ENCODE measurements at places on chromosomes 2 and 18. TPM values are rescaled to one million over a fixed set of nuclear protein-coding genes. Genes with fewer than 3 reads are reported as not detected.

Gene TLX2
- polyA plus RNA-seq: not detected

Gene MLPH
- 16.1 TPM for polyA plus RNA-seq

Gene IL1R1
- polyA plus RNA-seq: 37.3 TPM

Gene FSIP2
- 0.17 TPM for polyA plus RNA-seq

Gene EN1
- polyA plus RNA-seq: not detected

Gene LYG2
- not detected for polyA plus RNA-seq

Gene ALPG
- polyA plus RNA-seq: not detected

Gene CIB4
- not detected for polyA plus RNA-seq

Gene C2orf78
- polyA plus RNA-seq: not detected

Gene MREG
- 1.7 TPM for polyA plus RNA-seq

Gene SGPP2
- not detected for polyA plus RNA-seq

Gene TRIB2
- 11.0 TPM for polyA plus RNA-seq

Gene FABP1
- not detected for polyA plus RNA-seq

Gene GAL3ST2
- not detected for polyA plus RNA-seq

Gene ACVR1
- polyA plus RNA-seq: 28.5 TPM

Gene SDC1
- polyA plus RNA-seq: 32.0 TPM

Gene ITGB6
- polyA plus RNA-seq: 0.01 TPM

Gene IL36RN
- polyA plus RNA-seq: not detected

Gene SNTG2
- polyA plus RNA-seq: 0.43 TPM

Gene ABCG5
- polyA plus RNA-seq: not detected

Gene LIPG
- 0.25 TPM for polyA plus RNA-seq

Gene GPC1
- polyA plus RNA-seq: 126 TPM

Gene PLCD4
- polyA plus RNA-seq: 1.0 TPM

Gene HOXD3
- polyA plus RNA-seq: 0.07 TPM

Gene CYTIP
- not detected for polyA plus RNA-seq

Gene SNED1
- polyA plus RNA-seq: 1.8 TPM

Gene NAT8
- polyA plus RNA-seq: not detected

Gene CYBRD1
- polyA plus RNA-seq: 308 TPM

Gene NEUROD1
- not detected for polyA plus RNA-seq

Gene C2orf76
- 25.0 TPM for polyA plus RNA-seq

Gene MOGAT1
- polyA plus RNA-seq: not detected

Gene ASIC4
- 0.04 TPM for polyA plus RNA-seq

Gene SULT1C4
- 0.05 TPM for polyA plus RNA-seq

Gene PSD4
- 0.93 TPM for polyA plus RNA-seq

Gene NAGK
- 118 TPM for polyA plus RNA-seq

Gene GNLY
- polyA plus RNA-seq: not detected

Gene ARHGAP25
- not detected for polyA plus RNA-seq

Gene GKN1
- polyA plus RNA-seq: not detected
